ENCODE measurements at places on chromosomes 6 and 20.

- DNase-seq = no peak
Observed at GRCh38 chr6:139490482-139490881, 116.0 kb upstream of the CITED2 start.

- DNase-seq = peak; percentile 79
Observed at GRCh38 chr20:1933465-1933870, 38.3 kb downstream of the SIRPA start.

- DNase-seq = no peak
Observed at GRCh38 chr20:58235010-58235409, 6.6 kb upstream of the ANKRD60 start.

DNA sequence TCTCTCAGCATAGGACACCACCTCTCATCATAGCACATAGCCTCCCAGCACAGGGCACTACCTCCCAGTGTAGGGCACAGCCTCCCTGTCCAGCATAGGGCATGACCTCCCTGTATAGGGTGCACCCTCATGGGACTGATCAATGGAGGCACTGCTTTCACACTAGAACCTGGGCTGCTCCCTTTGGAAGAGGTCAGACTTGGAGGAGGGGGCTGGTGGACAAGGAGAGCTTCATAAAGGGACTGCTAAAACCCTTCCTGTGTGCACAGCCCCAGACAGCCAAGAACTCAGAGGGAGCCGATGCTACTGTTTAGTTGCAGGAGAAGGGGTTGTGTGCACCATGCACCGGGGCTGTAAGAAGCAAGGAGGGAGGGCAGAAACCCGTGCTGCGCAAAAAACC is 21.9 kb upstream of the CST4 start:
- DNase-seq = no peak

- DNase-seq = no peak
Observed at GRCh38 chr6:163828038-163828795, 413.7 kb downstream of the QKI start.

GRCh38 chr6:46651006-46651405 is 1.6 kb downstream of the CYP39A1 start:
- DNase-seq = no peak

- no peak for DNase-seq
Observed at GRCh38 chr6:125714441-125715090, 34.9 kb upstream of the HEY2 start.

- DNase-seq = no peak
Observed at GRCh38 chr6:107156617-107157016, 41.3 kb upstream of the BEND3 start.

DNA sequence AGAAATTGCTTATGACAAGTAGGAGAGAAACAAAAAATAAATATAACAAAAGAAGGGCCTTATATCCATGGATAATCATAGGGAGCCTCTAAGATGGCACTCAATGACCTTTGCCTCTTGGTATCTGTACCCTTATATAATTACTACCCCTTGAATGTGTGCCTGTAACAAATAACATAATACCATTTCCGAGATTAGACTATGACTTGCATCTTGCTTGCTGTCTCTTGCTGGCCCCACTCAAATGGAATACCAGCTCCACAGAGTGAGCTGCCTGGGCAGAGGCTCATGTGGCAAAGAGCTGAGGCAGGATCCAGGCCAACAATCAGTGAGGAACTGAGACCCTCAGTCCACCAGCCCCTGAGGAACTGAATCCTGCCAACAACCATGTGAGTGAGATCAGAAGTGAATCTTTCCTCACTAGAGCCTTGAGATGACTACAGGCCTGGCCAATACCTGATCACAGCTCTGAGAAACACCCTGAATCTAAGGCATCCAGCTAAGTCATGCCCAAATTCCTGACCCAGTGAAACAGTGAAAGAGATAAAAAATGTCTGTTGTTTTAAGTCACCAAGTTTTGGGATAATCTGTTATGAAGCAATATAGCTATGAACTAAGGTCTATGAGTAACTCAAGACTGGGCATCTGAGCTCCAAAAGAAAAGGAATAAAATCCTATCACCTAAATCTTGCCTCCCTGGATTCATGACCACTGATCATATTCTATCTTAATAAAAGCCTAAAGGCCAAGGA is 5.5 kb downstream of the KATNA1 start:
- no peak for DNase-seq

- DNase-seq = peak; percentile 92
Observed at GRCh38 chr6:89940225-89941027, 46.2 kb downstream of the GJA10 start.

- DNase-seq = no peak
Observed at GRCh38 chr6:6635291-6635690, 46.8 kb downstream of the LY86 start.

DNA sequence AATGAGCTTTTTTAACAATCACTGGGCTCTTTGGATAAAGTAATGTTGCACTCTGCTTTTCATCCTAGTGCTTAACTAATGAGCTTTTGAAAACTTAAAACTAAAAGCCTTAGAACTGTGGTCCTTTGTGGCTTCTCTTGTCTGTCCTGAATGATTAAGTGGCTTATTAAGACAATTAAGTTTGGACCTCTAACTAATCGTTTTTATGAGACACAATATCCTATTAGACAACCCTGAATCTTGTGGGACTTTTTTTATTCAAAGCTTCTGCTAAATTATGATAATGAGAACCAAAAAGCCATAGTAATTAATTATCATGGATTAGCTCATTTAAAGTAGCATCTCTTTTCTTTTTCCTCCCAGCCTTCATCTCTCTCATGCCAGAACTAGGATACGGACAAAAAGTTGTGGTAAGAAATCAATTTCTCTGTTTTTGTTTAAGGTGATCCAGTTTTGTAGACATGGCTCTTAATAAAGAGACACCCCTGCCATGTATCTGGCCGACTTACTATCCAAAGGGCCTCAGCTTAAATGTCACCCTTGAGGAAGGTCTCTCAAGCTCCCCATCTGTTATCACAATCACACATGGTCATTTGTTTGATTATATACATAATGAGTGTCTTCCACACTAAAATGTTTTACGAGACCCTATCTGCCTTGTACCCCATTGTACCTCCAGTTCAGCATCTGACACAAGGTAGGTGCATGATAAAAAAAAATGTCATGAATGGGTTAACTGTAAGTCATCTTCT is 384.4 kb upstream of the IRAK1BP1 start:
- DNase-seq = no peak

GRCh38 chr6:32890831-32891230 is 36.8 kb downstream of the PSMB9 start:
- no peak for DNase-seq

GRCh38 chr6:93886416-93886815 is 467.1 kb upstream of the EPHA7 start:
- DNase-seq = no peak

DNA sequence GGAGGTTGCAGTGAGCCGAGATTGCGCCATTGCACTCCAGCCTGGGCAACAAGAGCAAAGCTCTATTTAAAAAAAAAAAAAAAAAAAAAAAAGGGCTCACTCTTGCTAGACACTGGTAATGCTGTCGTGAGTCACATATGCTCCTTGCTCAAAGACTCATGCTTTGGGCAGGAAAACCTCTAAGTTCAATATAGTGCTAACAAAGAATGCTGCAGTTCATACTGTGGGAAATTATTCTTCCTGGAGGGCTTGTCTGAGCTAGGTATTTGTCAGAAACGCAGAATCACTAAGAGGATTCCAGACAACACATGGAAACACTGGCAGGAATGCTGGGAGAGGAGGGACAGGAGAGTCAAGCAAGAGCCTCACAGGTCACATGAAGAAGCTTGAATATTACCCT is 2.3 kb upstream of the LYRM2 start:
- DNase-seq = no peak

DNA sequence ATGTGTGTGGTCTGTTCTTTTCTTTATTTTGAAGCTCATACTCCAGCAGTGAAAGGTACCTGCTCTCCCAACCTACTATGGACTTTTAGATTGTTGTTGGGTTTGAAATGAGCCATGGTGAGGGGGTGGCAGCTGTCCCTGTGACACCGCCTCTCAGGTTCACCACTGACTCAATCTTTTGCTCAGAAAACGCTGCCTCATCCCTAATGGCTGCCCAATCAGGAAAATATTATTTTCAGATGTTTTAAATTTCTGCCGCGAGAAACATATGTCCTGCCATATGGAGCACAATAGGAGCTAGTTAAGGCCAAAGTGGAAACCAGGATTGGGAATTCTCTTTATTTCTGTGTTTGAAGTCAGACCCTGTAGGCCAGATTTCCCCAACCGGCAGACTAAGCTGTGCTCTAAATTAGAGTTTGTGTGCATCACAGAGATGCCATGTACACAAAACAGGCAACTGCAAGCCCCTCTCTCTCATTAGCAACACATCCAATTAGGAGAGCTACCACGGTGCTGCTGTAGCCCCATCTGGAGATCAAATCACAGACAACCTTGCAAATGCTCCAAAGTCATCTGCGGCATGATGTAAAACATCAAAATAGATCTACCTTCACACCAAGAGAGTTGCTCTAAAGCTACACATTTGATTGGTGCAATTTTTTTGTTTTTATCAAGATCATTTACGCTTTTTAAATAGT is 144.1 kb upstream of the BACH2 start:
- DNase-seq = no peak

- no peak for DNase-seq
Observed at GRCh38 chr6:89260310-89260709, 43.2 kb upstream of the GABRR1 start.

DNA sequence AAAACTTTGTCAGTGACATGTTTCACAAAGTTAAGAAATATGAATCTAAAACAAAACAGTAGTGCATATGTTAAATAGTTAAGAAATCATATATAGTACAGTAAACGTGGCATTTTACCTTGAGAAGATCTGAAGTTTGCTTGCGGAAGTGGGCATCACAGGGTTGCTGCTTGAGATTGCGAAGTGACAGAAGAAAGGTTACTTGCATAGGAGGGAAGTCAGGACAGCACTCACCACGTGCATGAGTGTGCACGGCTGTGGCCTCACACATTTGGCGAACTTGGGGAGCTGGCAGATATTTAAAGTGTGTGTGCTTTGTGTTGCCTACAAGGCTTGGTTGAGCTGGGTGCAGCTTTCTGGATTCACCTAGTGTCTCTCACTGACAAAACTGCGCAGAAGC is 431.5 kb upstream of the ARID1B start:
- DNase-seq = no peak

DNA sequence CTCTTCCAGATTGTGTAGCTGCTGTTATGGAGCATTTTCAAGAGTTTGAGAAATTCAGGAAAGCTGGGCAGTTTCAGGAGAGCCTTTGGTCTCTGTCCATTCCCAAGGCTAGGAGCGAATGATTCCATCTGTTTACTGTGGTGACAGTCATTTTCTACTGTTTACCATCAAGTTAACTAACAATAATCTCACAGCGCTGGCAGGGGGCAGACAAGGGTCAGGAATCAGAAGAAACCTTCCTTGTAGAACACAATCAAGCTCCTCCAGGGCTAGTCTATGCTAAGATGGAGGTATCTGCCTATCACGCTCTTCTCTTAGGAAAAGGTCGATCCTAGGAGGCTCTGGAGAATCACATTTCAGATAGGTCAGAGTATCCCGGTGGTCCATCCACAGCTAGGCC is 293.9 kb downstream of the KIF16B start:
- no peak for DNase-seq

GRCh38 chr6:149964308-149965193 is 808 bp downstream of the ULBP1 start:
- peak; percentile 12 for DNase-seq

DNA sequence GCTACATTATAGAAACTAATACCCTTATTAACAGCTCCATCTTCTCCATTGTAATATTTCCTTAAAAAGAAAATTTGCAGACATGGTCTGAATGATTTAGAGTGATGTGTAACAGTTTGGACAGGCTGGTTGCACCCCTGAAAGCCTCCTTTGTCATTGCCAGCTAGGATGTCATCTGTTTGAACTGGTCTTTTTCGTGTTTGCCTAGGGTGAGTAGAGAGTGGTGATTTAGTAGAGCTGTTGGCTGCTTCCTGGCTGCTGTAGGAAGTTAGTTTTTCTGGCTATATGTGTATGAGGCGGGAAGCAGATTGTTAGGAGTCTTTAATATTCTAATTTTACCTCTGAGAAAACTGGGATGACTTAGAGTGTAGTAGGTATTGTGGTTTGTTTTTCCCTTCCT is 101.1 kb downstream of the ZFAND3 start:
- DNase-seq = no peak

- DNase-seq = no peak
Observed at GRCh38 chr20:41367393-41367695, 726 bp upstream of the EMILIN3 start.

- DNase-seq = peak; percentile 4
Observed at GRCh38 chr6:86357877-86358276, 579.5 kb upstream of the HTR1E start.

DNA sequence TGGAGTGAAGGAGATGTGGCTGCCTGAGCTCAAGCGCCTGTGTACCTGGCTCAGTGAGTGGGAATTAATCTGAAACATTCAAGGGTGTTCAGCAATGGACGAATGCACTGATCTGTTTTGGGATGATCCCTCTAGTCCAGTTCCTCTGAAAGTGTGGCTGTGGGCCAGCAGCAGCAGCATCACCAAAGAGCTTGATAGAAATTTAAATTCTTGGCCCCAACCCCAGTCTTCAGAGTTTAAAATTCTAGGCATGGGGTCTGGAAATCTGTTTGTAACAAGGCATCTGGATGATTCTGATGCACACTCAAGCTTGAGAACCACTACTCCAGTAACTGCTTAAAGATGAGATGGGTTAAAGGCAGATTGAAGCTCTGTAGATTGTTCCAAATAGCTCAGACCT is 59.2 kb downstream of the STMND1 start:
- peak; percentile 50 for DNase-seq

DNA sequence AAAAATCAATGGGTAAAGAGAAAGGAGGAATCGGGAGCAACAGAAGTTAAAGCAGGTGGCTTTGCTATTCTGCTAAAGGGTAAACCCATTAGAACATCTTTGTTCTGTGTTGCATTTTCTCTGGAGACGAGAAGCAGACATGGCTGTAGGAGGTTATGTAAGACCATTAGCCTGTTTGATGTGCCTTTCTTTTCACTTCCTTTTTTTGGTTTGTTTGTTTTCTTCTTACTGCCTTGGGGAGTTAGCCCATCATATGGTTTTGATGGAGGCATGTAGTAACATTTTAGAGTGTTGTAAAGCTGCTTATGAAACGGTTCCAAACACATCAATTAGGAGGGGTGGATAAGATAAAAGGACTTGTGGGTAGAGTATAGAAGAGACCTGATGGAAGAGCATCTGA is 131.0 kb downstream of the DOK5 start:
- DNase-seq = no peak

- DNase-seq = no peak
Observed at GRCh38 chr6:25630508-25631278, 21.3 kb upstream of the SCGN start.
